ENCODE measurements at places on chromosomes 13 and 19.

GRCh38 chr19:4638317-4638716, 999 bp upstream of the TNFAIP8L1 start:
- no peak for DNase-seq

GRCh38 chr19:48403606-48404005, 10.1 kb downstream of the GRIN2D start:
- DNase-seq: no peak

DNA sequence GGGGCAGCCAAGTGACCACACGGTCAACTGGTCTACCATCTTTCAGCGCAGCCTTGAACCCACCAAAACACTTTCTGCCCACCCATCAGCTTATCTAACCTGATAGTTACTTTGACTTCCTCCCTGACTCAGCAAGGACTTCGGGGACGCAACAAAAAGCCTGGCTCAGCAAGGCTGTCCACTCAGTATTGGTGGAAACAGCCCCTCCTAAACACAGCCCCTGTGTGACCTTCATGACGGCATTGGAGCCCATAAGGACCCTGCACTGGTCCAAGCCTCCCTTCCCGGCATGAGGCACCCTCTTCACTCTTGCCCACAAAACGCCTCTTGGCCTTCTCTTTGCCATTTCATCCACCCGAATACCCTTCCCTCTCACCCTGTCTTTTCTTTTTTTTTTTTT, 39.1 kb downstream of the INSR start:
- DNase-seq: no peak

GRCh38 chr13:43567608-43568007, 219.2 kb downstream of the ENOX1 start:
- no peak for DNase-seq

DNA sequence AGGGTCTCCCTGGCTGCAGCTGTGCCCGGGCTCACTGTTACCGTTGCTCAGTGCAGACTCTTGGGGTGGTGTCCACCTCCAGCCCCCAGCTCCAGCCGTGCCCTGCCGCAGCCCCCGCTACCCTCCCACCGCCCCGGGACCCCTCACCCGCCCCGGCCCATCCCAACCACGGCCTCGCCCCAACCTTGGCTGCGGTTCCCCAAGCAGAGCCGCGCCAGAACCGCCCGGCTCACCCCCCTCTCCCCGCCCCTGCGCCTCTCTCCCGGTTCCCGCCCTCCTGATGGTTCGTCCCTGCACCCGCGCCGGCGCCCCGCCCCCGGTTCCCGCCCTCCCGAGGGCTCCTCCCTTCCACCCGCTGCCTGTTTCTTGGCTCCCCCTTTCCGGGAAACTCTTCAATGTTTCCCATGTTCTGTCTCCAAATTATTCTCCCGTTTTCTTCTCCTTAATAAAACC, 40.3 kb downstream of the ANKRD10 start:
- DNase-seq: peak; percentile 86

- DNase-seq: no peak
Measured at GRCh38 chr19:56884441-56884840, 43.9 kb upstream of the PEG3 start.

DNA sequence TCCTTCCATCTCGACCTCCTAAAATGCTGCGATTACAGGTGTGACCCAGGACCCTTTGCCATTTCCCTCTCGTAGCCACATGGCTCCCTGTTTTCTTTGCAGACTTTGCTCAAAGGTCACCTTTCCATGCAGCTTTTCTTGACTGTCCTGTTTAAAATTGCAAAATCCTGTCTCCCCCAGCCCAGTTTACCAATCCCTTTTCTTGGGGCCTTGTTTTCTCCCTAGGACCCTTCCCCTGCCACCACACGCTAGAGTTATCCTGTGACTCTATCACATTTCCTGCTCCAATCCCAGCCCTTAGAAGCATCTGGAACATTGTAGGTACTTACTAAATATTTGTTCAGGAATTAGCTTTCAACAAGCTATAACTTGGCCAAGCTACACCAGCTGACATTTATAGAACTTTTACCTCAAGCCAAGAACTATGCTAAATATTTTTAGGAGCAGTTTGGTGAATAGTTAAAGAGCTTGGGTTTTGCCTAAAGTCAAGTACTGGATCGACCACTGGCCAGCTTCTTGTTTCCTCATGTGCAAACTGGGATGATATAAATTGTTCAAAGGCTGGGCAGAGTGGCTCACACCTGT, 9.1 kb upstream of the SERTAD3 start:
- DNase-seq: no peak

GRCh38 chr13:84640691-84641090, 758.4 kb upstream of the SLITRK1 start:
- no peak for DNase-seq

DNA sequence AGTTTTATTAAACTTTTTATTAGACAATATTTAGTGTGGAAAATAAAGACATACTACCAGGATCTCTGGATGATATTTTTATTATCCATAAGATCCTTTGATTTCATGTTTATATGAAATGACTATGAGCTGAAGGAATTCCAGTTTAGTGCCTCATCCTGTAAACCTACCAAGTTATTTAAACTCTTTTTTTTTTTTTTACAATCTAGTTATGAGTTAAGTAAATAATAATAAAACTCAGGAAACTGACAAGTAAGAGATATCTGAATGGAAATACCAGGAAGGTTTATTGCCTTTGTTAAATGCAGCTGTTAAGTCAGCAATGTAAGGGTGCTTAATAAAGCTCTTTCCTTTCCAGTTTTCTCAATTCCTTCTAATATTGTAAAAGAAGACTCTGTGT, 53.9 kb downstream of the RXFP2 start:
- DNase-seq: no peak

DNA sequence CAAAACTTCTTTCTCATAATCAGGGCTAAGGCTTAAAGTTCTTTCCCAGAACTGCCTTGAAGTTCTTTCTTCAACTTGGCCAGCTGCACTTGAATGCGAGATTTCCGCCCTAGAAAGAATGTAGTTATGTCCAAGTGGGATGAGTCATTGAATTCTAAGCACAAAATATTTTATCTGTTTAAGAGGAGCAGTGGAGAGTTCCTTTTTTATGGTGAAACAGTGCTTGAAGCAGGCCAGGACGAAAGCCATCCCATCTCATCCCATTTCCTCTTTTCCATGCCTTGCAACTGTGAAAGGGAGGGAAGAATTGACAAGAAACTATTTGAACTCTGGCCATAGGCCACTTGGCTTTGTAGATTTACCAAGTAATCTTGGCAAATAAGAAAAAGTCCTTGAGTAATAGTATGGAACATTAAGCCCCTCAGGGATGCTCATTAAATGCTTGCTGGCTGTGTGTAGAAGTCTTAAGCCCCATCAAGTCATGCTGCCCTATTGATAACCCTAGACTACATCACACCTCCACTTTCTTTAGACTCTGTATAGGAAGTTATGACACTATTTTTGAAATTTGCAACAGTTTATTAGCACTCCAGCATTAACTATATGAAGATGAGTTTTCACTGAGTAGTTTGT, 174.5 kb downstream of the KCTD12 start:
- no peak for DNase-seq

GRCh38 chr19:33845498-33845897, 48.8 kb downstream of the KCTD15 start:
- no peak for DNase-seq
